Activated CD4-positive, alpha-beta T cell treated with anti-CD3 and anti-CD28 coated beads for 4 hours (primary cell): ENCODE measurements at places on chromosomes 7 and 10.

- DNase-seq, result peak; percentile 73
These were observed 682 bp upstream of the RGS10 start for GRCh38 chr10:119542988-119543813.

GRCh38 chr7:77209479-77210139 lies 10.0 kb upstream of the FGL2 start:
- no peak for DNase-seq

GRCh38 chr10:116683821-116684220 lies 58.5 kb downstream of the HSPA12A start:
- no peak for DNase-seq

DNA sequence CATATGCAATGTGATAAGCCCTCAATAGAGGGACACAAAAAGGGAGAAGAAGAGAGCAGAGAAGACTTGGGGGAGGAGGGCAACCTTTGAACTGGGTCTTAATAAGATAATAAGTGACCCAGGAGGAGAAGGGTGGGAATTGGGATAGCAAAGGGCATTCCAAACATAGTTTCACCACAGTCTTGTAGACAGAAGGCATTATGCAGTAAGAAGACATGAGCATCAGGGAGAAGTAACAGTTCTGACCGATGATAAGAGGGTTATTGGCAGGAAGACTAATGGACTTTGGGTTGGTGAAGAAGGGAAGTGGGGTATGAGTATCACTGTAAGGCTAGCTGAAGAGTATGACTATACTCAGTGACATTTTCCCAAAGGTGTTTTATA lies 63.6 kb downstream of the TES start:
- no peak for DNase-seq

DNA sequence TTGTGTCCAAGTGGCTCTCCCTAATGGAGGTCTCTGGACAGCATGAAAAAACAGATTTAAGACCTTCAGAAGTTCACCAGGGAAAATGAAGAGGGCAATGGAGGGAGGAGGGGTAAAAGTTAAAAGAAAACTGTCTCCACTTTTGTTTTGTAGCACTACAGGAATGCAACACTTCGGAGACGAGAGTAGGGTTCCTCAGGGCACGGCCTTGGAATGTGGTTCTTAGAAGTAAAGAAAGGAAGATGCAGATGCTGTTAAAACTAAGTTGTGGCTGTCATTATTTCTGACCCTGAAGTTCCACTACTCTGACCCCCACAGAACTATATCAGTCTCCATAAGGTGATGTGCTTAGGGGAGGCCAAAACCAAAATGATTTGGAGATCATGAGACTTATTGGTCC lies 335.1 kb downstream of the XPNPEP1 start:
- no peak for DNase-seq

DNA sequence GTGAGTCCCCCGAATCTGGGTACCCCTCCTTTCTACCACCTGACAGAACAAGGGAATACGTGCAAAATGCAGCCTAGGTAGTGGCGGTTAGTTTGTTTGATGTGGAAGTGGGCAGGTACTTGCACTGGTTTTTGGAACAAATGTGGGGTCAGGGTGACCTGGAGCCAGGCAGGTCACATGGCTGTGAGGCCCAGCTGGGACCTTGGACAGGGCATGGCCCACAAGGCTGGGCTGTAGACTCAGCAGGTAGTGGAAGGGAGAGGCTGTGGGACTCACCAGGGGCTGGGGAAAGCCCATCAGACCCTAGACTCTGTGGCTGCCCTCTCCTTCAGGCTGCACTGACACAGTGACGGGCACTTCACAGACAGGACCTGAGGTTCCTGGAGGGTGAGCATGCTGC lies 159.9 kb upstream of the ADCY1 start:
- DNase-seq, result no peak

- DNase-seq, result no peak
These were observed 85.2 kb downstream of the AMPH start for GRCh38 chr7:38545977-38546376.

GRCh38 chr7:94588075-94588474 lies 67.9 kb downstream of the SGCE start:
- no peak for DNase-seq

DNA sequence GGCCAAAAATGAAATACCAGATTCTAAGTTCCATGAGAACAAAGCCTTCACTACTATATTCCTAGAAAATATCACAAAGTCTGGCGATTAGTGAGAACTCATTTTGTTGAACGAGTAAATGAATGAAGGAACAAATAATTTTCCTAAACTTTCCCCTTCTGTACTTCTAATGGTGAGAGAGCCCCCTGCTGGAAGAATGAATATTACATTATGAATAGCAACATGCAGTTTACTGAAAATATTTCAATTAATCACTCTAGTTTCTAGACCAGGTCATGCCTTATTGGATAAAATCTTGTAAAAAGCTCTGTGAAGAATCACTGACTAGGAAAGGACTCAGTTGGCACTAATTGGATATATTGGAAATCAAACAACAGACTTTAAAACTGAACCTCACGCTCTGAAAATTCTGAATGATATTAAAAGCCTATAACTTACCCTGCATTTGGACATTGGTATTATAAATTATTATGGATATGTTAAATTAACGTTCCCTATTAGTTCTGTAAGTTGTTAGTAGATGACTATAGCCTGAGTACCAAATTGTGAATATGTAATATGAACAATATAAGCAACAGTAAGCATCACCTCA lies 32.4 kb upstream of the MTPN start:
- DNase-seq, result peak; percentile 5

GRCh38 chr7:25714013-25714412 lies 438.0 kb upstream of the NFE2L3 start:
- DNase-seq, result no peak

GRCh38 chr10:54067361-54067760 lies 733.7 kb downstream of the PCDH15 start:
- no peak for DNase-seq

- DNase-seq, result no peak
These were observed 181.3 kb downstream of the SDK1 start for GRCh38 chr7:3482147-3482921.

DNA sequence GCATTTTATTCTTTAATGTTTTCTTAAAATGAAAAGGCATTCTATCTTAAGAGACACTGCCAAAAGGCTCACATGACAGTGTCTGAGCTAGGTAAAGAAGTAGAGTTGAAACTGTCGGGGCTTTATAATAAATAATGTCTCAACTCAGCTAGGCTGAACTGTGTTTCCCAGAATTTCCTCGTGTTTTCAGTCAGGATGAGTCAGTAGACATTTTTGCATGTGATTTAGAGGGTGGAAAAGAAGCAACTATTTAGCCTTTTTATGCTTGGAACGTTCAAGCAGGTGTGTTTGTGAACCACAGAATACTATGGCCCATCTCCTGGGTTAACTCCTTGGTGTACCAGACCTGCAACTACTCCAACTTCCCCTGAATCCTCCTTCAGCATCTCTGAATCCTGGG lies 23.4 kb upstream of the LIPA start:
- DNase-seq, result no peak

- no peak for DNase-seq
These were observed 476.5 kb downstream of the GPAM start for GRCh38 chr10:111707076-111707475.

GRCh38 chr7:69893906-69894305 lies 295.6 kb downstream of the AUTS2 start:
- no peak for DNase-seq

DNA sequence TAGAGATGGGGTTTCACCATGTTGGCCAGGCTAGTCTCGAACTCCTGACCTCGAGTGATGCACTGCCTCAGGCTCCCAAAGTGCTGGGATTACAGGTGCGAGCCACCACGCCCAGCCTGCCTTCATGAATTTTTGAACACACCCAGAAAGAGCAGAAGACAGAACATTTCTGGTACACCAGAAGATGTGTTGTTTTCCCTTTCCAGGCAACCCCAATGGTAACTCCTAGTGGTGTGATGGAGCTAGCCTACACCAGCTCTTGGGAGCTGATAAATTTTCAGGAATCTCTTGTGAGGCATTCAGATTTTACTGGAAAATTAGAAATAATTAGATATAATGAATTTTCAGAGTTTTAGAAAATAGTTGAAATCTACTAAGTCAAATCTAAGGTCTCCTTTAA lies 904 bp upstream of the CCDC7 start:
- no peak for DNase-seq

DNA sequence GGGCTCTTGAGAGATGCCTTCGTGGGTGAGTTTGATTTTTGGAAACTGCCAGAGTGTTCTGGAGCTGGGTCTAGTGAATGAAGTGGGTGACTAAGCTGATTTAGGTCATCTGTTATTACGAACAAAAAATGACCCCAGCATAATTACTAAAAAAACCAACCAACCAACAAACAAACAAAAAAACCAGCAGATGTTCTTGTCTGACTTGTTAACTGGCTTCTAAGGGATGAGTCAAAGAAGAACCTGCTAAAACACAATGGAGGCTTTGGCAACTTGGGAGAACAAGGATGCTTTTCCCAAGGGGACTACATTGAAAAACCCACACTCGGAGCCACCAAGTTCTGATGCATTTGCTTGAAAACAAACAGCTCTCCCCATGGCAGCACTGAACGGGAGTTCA lies 11.5 kb downstream of the TACR2 start:
- DNase-seq, result no peak

DNA sequence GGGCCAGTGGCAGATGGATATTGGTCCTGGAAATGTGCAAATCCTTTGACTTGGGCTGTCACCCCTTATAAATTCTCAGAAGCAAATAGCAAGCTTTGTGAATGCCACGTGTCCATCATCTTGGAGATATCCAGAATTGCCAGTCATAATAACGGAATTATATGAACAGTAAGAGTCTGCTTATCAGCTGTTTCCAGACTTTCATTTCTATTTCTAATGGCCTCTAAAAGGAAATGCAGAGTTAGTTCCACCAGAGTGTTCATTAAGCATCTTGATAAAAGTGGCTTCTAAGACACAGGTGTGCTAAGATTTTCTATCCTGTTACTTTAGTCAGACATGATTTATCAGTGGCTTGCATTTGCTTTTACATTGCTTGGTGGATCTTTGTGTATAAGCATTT lies 87.4 kb downstream of the RAMP3 start:
- DNase-seq, result no peak

DNA sequence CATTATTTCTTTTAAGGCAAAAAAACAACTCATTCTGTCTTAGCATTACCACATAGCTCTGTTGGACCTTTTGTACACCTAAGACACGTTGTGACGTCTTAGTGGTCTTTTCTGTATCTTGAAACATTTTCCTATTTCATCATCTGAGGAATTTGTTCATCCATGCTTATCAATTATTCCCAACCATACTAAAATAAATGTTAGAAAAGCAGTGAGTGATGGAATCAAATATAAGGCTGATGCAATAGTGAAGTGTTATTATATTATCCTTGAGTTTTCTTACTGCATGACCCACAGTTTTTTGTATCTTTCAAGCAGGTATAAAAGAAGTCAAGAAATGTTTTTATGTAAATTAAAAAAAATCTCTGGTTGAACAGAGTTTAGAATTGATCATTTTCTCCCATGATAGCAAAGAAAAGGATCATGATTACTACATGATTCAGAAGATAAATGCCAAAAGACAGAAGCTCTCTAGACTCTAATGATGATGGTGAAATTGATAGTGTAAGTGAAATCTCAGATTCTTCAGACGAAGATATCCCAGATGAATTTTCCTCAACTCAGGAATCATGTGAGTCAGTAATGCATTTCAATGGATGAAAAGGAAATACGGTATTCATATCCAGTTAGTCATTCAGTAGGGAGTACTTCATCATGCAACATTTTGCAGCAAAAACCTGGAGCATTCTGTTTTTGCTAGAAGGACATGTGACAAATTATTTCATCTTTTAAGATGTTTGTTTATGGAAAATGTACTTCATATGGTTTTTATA lies 51.4 kb downstream of the CELF2 start:
- no peak for DNase-seq

DNA sequence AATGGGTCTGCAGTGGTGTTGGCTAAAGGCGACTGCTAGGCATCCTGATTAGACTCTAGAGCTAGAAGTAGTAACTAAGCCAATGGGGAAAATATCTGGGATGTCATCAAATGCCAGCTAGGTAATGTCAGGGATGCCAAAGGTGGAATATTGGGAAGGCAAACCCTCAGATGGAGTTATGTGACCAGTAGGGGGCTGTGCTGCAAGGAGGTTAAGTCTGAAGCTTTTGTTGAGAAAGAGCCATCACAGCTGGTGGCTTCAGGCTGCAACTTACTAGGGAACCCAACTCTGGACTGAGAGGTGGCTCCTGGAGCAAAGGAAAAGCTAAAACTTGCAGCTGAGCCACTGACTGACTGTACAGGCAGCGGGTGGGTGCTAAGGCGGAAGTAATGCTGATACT lies 576.9 kb upstream of the GHITM start:
- no peak for DNase-seq

- no peak for DNase-seq
These were observed 40.0 kb downstream of the SYPL1 start for GRCh38 chr7:106071999-106072714.

DNA sequence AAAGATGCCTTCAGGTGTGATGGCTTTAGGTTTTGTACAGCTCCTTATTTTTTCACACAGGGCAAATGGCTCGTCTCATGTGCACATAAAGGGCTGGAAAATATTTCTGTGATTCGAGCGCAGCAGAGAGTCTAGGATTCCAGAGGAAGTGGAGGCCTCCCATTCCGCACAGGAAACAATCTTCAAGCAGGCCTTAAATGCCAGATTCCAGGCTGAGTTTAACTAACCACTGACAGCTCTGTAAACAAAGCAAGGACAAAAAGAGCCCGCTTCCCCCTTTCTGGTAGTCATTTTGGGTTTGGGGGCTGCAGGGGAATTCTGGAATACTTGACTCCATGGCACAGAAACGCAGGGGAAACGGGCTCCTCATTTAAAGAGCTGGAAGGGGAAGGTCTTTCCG lies 87.2 kb downstream of the CALD1 start:
- no peak for DNase-seq

DNA sequence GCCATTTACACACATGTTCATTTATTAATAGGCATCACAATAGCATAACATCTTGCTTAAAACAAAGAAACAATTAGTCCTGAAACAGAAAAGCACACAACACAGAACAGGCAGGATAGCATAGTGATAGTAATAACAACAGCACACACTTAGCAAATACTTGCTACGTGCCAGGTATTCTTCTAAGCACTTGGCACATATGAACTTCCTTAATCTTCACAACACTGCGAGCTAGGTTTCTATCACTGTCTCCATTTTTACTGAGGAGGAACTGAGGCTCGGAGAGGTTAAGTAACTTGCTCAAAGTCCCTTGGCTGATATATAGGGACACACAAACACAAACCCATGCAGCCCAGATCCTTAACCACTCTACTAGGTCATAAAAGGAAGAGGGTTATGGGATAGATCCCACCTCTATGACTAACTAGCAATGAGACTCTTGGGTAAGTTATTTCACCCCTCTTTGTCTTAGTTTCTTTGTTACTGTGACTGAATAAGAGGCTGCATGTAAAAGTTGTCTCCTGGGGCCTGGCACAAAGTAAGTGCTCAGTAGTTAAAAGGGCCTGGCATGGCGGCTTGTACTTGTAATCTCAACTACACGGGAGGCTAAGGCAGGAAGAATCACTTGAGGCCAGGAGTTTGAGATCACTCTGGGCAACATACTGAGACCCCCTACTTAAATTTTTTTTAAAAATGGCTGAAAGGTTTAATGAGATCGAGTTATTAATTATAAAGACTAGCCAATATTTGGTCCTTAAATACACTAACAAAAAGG lies 181.0 kb upstream of the RHOBTB1 start:
- no peak for DNase-seq
